ENCODE measurements at places on chromosomes 11 and 22. TPM values are rescaled to one million over a fixed set of nuclear protein-coding genes. Genes with fewer than 3 reads are reported as not detected.

POU2AF2 gene
- polyA plus RNA-seq: not detected

VSIG10L2 gene
- polyA plus RNA-seq: not detected

DGCR6 gene
- polyA plus RNA-seq: 0.77 TPM

TSSK2 gene
- not detected for polyA plus RNA-seq

CENPM gene
- polyA plus RNA-seq: 5.9 TPM
